ENCODE measurements at places on chromosomes 5 and 9.

DNA sequence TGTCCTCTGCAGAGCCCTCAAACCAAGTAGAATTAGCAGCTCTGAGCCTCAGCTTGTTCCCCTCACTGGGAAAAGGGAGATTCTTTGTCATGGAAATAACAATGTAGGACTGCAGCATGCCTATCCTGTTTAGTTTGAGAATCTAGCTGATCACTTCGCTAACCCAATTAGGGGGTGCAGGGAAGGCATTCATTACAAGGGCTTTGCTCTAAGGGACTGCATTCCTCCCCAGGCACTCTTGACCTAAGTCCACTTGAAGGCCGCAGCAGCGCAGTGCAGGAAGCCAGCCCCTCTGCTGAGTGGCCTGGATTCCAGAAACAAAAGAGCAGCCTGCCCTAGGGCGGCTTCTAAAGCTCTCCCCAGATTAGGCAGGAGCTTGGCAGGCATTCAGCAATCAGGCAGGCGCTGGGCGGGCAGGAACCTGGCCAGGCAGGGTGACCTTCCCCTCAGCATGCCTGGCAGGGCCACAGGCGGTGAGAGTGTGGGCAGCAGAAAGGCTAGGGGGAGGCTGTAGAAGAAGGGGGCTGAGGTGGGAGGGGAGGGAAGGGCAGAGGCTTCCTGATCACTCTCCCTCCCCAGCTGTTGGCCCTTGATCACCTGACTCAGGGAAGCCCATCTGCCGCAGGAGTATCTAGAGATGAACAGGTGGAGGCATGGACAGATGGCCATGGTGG, 24.8 kb downstream of the CCNJL start:
- no peak for DNase-seq

GRCh38 chr9:14741369-14741768, 18.8 kb upstream of the CER1 start:
- DNase-seq = no peak

GRCh38 chr5:115079924-115080623, 89.6 kb downstream of the TRIM36 start:
- no peak for DNase-seq

- DNase-seq = no peak
Measured at GRCh38 chr5:142952229-142952628, 182.1 kb downstream of the ARHGAP26 start.

DNA sequence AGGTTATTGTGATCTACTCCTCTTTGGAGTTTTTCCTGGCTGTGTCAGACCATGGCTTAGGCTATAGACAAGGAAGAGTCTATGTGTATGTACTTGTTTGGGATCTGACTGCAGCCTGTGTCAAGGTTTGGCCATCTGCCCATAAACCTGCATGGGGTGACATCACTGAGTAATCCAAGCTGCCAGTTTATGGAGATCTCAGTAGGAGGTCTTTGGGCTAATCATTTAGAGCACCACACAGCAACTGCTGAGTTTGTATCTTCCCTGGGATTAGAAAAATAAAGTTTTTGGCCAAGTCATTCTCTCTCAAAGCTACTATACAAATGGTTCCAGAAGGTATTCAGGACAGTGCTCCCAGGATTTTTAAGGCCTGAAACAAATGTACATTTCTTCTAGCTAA, 65.5 kb upstream of the HSPB3 start:
- no peak for DNase-seq

- no peak for DNase-seq
Measured at GRCh38 chr5:151718646-151719045, 31.9 kb upstream of the SPARC start.

GRCh38 chr5:133962131-133962530, 6.3 kb downstream of the C5orf15 start:
- DNase-seq = no peak

- no peak for DNase-seq
Measured at GRCh38 chr5:52963636-52964035, 25.5 kb upstream of the ITGA2 start.

DNA sequence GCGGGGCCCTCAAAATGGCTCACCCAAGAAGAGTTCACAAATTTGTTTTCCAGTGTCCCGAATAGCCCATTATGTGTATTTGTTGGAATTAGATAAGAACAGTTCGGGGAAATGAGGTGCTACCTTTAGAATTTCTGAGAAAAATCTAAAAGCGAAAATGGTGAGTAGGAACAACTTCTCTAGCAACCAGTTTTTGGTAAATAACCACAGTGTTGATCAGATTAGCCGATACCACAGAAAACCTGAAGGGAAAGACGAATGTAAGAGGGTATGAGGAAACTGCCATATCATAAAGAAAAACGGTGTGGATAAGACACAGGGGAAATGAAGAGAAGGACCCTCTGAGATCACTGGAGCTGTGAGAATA, 31.0 kb downstream of the ADAM19 start:
- DNase-seq = no peak

DNA sequence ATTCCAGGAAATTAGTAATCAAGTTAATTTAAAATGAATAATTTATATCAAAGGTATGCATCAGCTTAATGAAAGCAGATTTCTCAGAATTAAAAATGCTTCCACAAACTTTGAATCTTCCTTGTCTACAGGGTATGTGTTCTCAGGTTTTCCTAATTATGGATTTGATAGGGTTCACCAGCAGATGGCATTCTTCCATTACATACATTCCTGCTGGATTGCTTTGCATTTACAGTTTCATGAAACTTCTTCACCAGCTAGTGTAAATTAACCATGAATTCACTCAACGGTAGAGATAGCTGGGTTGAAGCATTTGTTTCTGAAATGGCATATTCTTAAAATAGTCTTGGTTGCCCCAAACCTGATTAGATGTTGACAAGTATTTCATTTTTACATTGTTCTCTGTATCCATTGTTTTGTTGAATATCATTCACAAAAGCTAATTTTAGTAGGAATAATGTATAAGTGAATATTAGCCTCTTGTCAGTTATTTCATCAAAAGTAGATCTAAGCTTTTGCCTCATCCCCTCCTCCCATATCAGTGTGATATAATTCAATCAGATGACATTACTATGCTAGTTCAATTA, 68.7 kb upstream of the WDR41 start:
- DNase-seq = no peak

- DNase-seq = no peak
Measured at GRCh38 chr5:166570865-166571264, 1720.6 kb upstream of the WWC1 start.

- DNase-seq = no peak
Measured at GRCh38 chr9:20111173-20111843, 322.5 kb upstream of the SLC24A2 start.
